Tibial nerve (tissue), 4 donors: ENCODE measurements at places on chromosomes 16 and 17. TPM values are rescaled to one million over a fixed set of nuclear protein-coding genes. Genes with fewer than 3 reads are reported as not detected.

- no peak for DNase-seq
Observed at GRCh38 chr16:10026593-10026992, 155.6 kb downstream of the GRIN2A start.

- peak; percentile 66 for DNase-seq
Observed at GRCh38 chr16:4315186-4316107, at the start of gene GLIS2. Gene GLIS2, plus strand, starts transcription at chr16:4316067. Its CDS starts 16,214 bp downstream, at chr16:4332281.

DNA sequence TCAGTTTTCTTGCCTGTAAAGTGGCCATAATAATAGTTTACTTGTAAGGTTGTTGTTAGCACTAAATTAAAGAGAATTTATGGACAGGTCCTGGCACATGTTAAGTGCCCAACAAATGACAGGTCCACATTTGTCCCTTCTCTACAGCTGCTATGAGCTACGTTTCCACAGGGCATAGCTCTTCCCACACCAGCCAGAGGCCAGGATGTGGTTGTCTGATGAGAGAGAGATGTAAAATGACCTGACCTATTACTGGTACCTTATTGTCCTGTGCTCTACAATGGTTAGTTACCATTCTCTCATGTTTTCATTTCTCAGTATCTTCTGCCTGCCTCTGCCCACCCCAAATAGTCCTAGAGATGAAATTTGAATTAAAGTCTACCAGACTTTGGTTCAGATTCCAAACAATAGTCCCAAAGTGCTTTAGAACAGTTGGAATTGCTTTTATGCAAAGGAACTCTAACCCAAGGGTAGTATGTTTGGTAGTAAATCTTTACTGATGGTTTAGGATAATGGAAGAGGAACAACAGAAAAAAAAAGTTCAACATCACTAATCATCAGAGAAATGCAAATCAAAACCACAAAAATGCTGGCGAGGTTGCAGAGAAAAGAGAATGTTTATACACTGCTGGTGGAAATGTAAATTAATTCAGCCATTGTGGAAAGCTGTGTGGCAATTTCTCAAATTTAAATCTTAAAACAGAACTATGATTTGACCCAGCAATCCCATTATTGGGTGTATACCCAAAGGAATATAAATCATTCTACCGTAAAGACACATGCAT, 57.1 kb upstream of the ANKFN1 start:
- no peak for DNase-seq

- DNase-seq = no peak
Observed at GRCh38 chr16:68384288-68385161, 63.8 kb downstream of the SMPD3 start.

GRCh38 chr17:31596382-31597323, 205.2 kb downstream of the RAB11FIP4 start:
- peak; percentile 32 for DNase-seq

DNA sequence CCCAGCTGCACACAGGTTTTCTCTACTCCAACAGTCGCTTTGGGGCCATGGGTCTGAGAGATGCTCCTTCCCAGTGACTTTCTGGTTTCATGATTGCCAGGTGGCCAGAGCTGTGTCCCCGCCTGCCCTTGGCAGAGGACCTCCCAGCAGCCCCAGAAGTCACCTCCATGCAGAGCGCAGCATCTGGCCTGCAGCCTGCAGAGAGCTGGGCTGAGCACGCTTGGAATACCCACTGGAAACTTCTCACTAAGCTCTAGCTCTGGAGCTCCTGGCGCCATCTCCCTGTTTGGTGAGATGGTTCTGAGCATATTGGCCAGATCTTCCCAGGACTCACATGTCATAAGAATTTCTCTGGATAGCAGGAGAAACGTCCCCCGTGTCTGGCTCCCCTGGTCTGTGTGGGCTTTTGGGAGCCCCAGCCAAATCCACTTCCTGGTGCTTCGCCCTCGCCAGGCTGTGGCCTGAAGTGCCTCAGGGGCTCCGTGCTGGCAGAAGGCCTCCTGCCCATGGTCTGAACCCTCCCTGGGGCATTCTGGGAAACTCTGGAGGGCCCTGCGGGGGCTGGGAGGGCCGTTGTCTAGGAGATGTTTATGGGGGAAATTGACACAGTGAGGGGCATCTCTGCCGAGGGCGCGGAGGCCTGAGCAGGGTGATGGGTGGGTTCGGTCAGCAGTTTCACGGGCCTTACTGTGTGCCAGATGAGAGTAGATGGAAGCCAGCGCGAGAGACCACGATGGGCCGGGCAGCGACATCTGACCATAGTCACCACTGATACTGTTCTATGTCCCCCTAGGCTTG, 73.2 kb upstream of the CIBAR2 start:
- DNase-seq = no peak

DNA sequence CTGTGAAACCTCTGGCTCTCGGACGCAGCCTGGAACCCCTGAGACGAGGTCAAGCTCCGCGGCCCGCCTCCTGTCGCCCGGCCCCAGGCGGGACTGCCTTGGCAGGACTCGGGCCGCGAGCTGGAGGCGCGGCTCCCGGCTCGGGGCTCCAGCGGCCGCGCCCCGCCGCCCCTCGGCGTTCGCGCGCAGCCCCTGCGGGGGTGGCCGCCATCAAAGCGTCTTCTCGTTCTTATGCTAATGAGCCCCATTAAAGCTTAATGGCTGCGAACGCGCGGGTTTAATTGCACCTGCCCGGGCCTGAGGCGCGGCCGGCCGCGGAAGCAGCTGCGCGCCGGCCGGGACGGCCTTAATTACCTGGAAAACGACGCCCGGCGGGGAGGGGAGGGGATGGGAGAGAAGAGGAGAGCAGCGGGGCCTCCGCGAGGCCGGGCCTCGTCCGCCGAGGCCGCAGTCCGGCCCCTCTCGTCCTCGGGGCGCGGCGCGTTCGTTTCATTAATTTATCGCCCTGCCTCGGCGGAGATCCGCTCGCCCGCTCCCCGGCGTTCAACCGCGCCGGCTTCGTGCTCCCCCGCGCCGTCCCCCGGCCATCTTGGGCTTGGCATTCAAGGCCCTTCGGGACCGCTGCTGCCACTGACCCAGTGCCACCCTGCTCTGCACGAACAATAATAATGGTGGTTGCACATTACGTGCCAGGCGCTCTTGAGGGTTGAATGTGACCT, 19.2 kb downstream of the RAI1 start:
- DNase-seq = no peak

DNA sequence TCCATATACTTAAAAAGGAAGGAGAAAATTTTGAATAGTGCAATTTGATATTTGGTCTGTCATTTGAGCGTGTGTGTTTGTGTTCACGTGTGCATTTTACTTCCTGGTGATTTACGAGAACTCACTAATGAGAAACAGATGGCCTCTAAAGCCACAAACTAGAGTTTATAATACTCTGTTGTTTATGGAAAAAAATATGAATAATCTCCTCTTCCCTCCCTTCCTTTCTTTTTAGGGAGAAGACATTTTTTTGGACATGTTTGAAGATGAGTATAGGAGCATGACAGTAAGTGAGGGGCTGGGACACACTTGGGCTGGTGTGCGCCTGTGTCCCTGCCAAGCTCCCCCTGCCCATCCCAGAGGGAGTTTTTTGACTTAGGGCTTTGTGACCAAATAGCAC, 102.7 kb downstream of the CLEC16A start:
- no peak for DNase-seq

GRCh38 chr17:37568350-37569053, 40.7 kb downstream of the SYNRG start:
- DNase-seq = no peak

- DNase-seq = no peak
Observed at GRCh38 chr16:1383556-1383955, 30.9 kb downstream of the UNKL start.

GRCh38 chr17:38415250-38416194, 12.7 kb upstream of the ARHGAP23 start:
- no peak for DNase-seq

- no peak for DNase-seq
Observed at GRCh38 chr17:2865228-2865627, 69.0 kb downstream of the RAP1GAP2 start.

ZNF750 gene
- total RNA-seq = not detected

HBM gene
- total RNA-seq = not detected

PTGES3L gene
- not detected for total RNA-seq

C17orf67 gene
- total RNA-seq = 3.6 TPM

SLC38A8 gene
- total RNA-seq = not detected

FOXO3B gene
- 19.6 TPM for total RNA-seq
